ENCODE measurements at places on chromosomes 12 and 14.

DNA sequence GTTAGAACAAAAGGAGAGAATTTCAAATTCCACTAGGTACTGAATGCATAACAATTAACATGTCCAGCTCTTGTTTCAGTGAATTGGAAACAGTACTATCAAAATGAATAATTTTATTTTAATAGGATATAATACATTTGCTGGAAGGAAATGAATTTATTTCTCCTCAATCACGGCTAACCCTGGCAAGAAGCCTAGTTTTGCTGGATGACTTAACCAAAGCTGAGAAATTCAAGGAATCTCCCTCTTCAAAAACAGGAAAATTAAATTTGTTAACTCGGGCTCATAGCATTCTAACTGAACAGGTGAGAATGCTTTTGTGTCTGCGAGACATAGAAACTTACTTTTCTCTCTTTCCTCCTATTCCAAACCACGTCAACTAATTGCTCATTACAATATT is 163.5 kb upstream of the NEDD1 start:
- DNase-seq = no peak

GRCh38 chr12:13570005-13570694 is 373.6 kb downstream of the EMP1 start:
- DNase-seq = no peak

DNA sequence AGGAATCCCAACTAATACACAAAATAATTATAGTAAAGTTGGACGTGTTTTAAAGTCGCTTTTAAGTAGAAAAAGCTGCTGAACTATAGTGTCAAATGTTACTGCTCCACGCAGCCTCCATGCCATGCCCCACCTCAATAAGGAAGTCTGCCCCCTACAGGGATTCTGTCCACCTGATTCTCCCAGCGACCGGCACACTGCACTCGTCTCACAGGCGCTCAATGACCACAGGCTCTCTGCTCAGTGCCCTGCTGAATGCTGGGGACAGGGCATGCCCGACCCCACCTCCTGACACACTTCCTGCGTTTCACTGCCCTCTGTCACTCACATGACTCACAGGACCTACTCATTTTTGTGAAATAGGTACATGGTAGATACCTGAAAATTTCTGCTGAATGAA is 48.9 kb downstream of the BDKRB1 start:
- no peak for DNase-seq

GRCh38 chr14:64123241-64123822 is 170.8 kb downstream of the ESR2 start:
- no peak for DNase-seq

DNA sequence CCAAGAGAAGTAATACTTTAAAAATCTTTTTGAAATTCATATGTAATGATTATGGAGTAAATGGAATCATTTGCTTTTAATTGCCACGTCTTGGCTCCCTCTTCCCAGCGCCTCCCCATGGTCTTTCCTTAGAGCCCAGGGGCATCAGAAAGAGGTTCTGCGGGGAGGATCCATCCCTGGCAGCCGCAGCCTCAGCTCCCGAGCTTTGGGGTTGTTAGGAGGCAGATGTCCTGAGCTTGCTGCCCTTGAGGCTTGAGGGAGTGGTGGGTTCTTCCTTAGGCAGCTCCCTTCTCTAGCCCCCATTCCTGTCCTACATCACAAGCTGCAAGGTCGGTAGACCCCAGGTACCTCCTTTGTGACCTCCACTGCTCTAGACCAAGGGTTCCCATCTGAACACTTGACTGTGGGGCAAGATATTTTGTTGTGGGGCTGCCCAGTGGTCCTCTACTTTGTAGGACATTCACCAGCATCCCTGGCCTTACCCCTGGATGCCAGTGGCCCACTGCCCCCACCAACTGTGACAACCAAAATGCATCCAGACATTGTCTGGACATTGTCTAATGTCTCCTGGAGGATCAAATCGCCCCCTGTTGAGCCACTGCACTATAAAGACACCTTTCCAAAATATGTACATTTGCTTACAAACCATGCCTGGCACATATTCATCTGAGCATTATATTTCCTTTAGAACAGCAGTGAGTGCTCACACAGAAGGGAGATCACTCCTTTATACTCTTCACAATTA is 6.3 kb downstream of the PPP2R5C start:
- DNase-seq = no peak

DNA sequence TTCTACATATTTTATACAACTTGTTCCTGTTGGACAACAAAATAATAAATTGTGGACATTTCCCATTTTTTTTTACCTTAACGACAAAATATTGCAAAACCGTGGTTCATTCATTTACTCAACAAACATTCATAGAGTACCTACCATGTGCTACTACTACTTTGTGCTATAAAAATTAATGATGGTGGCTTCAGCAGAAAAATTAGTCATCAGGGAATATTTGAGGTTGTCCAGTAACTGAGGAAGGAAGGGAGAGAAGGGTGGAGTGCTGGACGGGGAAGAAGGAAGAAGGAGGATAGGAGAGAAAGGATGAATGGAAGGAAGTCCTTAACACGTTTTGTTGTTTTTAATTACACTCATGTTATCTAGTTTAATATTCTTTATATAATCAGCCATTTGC is 53.7 kb downstream of the PPFIBP1 start:
- DNase-seq = no peak

GRCh38 chr12:99005601-99006000 is 360.5 kb downstream of the APAF1 start:
- DNase-seq = no peak

DNA sequence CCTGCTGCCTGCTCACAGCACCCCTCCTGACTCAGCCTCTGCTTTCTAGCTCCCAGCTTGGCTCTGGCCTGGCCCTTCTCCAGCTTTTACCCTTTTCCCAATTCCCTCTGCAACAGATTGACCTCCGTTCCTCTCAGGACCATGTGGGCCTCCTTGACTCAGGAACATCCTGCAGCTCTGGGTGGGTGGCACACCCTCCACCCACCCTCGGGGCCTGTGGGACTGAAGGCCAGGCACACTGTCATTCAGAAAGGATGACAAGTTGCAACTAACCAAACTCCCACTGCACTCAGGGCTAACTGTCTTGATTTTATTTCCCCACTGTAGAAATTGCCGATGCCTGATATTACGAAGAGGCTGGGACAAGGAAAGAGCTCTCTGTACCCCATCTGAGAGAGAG is 59.4 kb downstream of the HELB start:
- no peak for DNase-seq

GRCh38 chr12:51218607-51219161 is 822 bp upstream of the POU6F1 start:
- DNase-seq = no peak

- DNase-seq = no peak
These were observed 40.1 kb downstream of the VWF start for GRCh38 chr12:6084261-6084968.
